ENCODE measurements at places on chromosomes 1 and 21.

GRCh38 chr1:59107516-59107915, 189.4 kb upstream of the FGGY start:
- no peak for DNase-seq

DNA sequence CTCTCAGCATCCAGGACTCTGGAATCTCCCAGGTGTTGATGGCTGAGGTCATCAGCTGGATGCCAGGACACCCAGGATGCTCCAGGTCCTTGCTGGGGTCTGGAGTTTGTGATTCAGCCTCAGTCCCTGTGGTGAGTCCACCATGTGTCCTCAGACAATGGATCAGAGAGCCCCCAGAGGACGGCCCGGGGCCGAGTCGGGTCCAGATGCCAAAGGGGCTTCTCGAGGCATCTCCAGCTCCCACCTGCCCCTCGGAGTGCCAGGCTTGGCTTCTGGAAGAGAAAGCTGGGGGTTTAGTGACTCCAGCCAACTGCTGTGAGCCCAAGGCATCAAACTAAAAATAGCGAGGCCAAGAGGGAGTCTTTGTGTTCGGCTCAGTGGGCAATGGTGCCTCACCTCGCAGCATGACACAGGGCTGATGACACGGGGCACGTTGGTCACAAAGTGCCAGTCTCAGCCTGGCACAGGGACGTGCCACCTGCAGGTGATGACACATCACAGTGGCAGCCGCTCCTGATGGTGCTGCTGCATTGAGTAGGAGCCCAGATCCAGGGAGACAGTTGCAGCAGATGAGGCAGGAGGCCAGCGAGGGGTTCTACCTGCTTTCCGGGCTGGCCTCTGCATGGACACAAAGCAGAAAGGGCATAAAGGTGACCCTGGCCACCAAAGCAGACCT, 10.6 kb downstream of the PDE9A start:
- DNase-seq: no peak

- no peak for DNase-seq
Measured at GRCh38 chr1:147124266-147124665, 48.0 kb downstream of the PRKAB2 start.

- no peak for DNase-seq
Measured at GRCh38 chr21:26050857-26051256, 119.7 kb downstream of the APP start.

DNA sequence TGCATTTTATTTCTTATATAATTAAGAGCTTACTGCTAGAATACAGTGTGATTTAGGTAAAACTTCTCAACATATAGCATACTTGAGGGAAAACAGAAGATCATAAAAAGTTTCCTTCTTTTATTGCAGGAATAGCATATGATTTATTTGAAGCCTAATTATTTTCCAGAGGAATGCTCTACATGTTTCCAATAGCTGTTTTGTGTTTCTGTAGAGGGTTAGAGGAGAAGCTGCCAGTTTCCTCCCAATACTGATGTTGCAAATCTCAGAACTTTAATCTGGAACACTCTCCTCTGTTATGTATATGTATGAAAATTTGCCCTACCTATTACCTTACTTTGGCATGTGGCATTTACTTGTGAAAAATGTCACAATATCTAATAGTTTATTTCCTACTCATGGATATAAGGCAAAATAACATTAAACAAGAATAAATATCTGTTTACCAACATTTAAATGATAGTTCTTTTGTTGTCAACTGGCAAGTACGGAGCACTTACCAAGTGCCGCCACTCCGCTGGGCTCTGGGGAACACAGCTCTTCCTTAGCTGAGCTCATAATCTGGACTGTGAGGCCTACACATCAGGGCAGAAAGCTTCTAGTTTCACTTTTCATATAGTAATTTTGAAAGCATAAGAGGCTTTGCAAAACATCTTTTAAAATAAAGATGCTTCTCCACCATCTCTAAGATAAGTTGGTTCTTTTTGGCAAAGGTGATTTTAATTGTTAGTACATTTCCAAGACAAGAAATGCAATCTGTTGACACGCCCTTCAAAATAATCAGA, 239.8 kb upstream of the C1orf105 start:
- DNase-seq: no peak

- no peak for DNase-seq
Measured at GRCh38 chr1:942864-943533, 16.1 kb downstream of the NOC2L start.

DNA sequence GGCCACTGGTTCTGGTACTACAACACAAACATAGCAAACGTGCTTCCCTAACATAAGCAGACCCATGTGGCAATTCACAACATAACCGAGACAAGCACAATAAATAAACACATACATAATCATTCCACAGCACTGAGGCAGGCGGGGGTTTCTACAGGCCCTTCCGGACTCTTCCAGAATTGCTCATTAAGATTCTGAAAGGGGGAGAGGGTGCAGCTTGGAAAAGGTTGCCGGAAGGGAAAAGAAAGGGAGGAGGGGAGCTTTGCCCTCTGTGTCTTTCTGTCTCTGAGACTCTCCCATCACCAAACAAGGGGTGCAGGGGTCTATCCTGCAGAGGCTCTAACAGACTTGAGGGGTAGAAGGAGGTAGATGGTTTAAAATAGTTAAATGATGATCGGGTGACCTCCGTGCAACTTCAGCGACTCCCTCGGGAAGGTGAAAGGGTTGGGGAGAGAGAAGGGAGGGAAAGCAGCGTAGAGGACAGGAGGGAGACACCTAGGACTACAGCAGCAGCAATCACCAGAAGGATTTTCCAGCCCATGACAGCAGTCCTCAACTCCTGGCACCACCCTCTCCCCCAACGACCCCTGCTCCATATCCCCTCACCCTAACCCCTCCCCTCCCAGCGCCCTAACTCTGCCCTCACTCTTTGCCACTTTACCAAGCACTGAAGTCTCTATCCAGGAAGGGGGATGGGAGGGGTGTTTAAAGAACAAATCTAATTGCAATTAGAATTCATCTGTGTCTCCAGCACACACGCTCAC, 365.5 kb upstream of the ESRRG start:
- no peak for DNase-seq

GRCh38 chr1:151585622-151586021, 26.2 kb upstream of the SNX27 start:
- no peak for DNase-seq

- no peak for DNase-seq
Measured at GRCh38 chr1:46582972-46583371, 21.1 kb downstream of the MKNK1 start.

DNA sequence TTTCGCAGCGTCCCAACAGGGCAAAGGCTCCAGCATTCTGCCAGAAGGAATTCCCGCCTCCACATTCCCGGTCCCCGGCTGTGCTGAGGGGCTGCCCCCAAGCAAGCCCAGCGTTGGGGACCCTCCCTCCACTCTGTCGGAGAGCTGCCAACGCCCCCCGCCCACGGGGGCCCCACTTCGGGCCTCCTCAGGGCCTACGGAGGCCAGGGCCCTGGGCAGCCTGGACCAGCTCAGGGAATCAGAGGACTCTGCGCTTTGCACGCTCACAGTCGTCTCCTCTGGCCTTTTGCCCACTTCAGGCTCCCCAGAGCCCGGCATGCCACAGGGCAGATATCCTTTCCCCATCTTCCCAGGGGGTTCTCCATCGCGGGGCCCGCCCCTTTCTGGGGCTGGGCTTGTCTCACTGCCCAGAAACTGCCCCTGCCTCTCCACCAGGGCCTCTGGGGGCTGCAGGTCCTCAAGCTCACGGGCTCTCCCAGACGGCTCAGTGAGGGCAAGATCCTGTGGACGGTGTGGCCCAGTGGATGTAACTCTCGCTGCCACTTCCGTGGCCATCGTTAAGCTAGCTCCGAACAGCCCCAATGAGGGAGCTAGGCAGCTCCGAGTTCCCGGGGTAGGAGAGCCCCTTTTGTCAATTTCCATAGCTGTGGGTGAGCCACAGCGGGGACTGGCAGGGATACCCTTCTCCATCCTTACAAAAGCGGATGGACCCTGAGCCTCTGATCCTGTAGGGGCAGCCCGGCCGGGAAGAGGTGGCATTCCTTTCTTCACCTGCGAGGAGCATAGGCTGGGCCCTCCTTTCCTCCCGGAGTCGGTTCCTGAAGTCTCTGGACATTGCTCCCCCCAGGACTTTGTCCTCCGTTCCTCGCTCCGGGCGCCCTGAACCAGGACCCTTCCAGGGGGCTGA, 2.8 kb downstream of the ITPKB start:
- DNase-seq: no peak

- no peak for DNase-seq
Measured at GRCh38 chr1:43238991-43239469, 30.8 kb upstream of the TMEM125 start.

- no peak for DNase-seq
Measured at GRCh38 chr1:248825136-248825535, 579 bp downstream of the SH3BP5L start.

DNA sequence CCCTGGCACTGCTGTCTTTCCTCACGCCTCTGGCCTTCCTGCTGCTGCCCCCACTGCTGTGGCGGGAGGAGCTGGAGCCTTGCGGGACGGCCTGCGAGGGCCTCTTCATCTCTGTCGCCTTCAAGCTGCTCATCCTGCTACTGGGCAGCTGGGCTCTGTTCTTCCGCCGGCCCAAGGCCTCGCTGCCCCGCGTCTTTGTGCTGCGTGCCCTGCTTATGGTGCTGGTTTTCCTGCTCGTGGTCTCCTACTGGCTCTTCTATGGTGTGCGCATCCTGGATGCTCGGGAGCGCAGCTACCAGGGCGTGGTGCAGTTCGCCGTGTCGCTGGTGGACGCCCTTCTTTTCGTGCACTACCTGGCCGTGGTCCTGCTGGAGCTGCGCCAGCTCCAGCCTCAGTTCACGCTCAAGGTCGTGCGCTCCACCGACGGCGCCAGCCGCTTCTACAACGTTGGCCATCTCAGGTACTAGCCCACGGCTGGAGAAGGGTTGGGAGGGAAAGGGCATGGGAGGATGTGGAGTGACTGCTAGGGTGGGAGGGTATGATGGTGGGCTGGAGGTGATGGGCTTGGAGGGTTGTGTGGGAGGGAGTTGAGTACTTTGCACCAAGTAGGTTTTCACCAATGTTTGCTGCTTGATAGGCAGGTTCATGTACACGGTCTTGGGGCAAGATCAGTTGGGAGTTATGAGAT, 18.9 kb downstream of the VANGL2 start:
- no peak for DNase-seq

GRCh38 chr1:11307852-11308251, 34.9 kb downstream of the UBIAD1 start:
- no peak for DNase-seq

DNA sequence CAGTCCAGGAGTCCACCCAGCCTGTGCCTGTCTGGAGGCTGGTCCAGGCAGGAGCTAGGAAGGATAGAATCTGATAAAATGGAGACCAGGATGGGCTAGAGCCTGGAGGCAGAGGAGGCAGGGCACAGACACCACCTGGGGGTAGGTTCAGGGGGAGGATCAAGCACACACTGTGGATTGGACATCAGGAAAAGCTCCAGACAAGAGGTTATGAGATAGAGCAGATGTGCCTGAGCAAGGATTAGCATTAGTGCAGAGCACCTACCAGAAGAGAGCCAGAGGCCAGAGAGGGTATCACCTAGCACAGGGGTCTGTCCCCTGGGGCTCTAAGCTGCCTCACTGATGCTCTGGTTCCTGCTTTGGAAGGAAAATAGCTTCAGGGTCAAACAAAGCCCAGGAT, 216.7 kb upstream of the ZC3H12A start:
- DNase-seq: no peak

GRCh38 chr1:33727310-33727709, 136.6 kb upstream of the HMGB4 start:
- no peak for DNase-seq

DNA sequence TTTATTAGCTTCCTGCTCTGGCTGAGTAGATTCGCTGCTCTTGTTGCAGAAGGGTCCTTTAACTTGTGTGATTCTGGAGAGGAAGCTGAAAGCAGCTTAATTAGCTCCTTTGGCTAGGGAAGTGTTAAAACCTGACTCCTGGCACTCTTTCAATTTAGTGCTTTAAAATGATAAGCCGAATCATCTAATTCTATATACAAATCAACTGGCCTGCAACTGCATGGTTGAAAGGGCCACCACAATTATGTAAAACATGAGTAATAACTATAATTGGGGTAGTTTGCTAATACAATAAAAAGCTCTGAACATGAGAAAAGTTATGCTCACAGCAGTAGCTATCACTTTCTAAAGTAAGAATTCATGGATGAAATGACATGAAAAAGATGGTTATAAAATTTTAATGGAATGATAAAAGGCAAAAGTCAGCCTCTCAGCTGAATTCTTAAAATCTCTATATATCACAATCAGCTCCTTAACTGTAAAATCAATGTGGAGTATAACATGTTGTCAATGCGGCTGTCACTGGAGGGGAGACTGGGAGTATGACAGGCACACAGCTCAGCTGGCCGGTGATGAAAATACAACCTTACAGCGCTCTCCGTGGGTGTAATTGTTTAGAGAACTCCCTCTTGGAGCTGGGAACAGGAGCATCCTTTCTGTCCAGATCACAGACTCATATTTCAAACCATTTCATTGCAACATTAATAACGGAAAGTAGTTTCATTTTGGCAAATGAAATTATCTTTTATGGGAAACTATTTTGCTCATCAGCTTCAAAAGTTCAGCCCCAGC, 324.4 kb downstream of the KCTD3 start:
- DNase-seq: no peak

GRCh38 chr1:156146020-156146768, 7.2 kb upstream of the SEMA4A start:
- DNase-seq: no peak

- no peak for DNase-seq
Measured at GRCh38 chr1:53311702-53312305, 16.1 kb downstream of the LRP8 start.

DNA sequence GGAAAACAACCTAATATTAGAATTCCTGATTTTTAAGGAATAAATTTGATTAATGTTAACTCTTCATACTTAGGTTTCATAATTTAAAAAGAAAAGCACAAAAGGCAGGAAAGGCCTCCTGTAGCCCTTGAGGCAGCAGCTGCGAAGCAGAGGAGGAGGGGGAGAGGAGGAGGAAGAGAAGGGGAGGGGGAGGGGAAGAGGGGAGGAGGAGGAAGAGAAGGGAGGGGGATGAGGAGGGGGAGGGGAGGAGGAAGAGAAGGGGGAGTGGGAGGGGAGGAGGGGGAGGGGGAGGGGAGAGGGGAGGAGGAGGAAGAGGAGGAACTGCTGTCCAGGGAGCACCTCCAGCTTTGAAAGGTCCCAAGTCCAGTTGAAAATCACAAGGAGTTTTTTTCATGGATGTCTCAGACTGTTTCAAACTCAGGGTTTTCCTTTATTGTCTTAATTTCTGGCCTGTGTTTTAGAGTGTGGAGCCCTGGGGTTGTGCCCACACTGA, 35.1 kb upstream of the DIP2A start:
- DNase-seq: no peak

DNA sequence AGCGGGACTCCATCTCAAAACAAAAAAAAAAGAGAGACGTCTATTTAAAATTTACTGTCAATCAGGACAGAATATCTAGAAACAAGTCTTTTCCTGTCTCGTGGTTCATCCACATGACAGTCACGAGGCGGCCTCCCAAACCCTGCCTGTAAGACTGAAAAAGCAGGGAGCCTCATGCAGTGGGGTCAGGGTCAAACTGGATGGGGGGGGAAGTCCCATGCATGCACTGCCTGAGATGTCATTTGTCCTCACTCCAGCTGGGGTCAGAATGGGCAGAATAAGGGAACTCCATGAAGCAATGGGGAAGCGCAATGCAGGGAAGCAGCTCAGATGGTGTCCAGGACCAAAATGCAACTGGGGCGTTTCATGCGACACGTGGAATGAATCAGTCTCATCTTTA, 85.5 kb downstream of the PIK3CD start:
- no peak for DNase-seq

- no peak for DNase-seq
Measured at GRCh38 chr1:47756006-47756405, 241.2 kb downstream of the TRABD2B start.
